ENCODE measurements at places on chromosomes 3 and 15. TPM values are rescaled to one million over a fixed set of nuclear protein-coding genes. Genes with fewer than 3 reads are reported as not detected.

DOCK3 gene
- 1.0 TPM for total RNA-seq

LNP1 gene
- total RNA-seq = 1.7 TPM

SPESP1 gene
- total RNA-seq = 0.21 TPM

CHRNA7 gene
- 2.0 TPM for total RNA-seq

BAHD1 gene
- total RNA-seq = 13.9 TPM

SH3GL3 gene
- total RNA-seq = not detected

SLC24A5 gene
- total RNA-seq = under 0.01 TPM

HDGFL3 gene
- 6.5 TPM for total RNA-seq

DLEC1 gene
- total RNA-seq = 1.7 TPM

RARB gene
- not detected for total RNA-seq

TM4SF1 gene
- total RNA-seq = 0.84 TPM

ERICH6 gene
- total RNA-seq = 0.21 TPM

PAK6 gene
- total RNA-seq = 0.42 TPM

CNTN3 gene
- total RNA-seq = not detected

RBPMS2 gene
- total RNA-seq = 0.10 TPM

CASR gene
- total RNA-seq = 1.2 TPM

ZNF385D gene
- total RNA-seq = 0.21 TPM

DISP2 gene
- total RNA-seq = under 0.01 TPM

CFAP100 gene
- not detected for total RNA-seq

ARHGEF26 gene
- total RNA-seq = 0.21 TPM

ACKR4 gene
- total RNA-seq = 0.31 TPM

CD96 gene
- total RNA-seq = 117 TPM

TMCO5A gene
- 0.10 TPM for total RNA-seq

EFL1 gene
- total RNA-seq = 10.8 TPM

HYAL1 gene
- not detected for total RNA-seq

LRRC3B gene
- total RNA-seq = 0.10 TPM

GABRR3 gene
- total RNA-seq = under 0.01 TPM

EFHB gene
- total RNA-seq = 0.73 TPM

LARP6 gene
- not detected for total RNA-seq

TPRG1 gene
- total RNA-seq = 2.4 TPM

APOD gene
- total RNA-seq = not detected

OR5K2 gene
- not detected for total RNA-seq

Data from mononuclear cell (primary cell).